ENCODE measurements at places on chromosomes 16 and 17.

DNA sequence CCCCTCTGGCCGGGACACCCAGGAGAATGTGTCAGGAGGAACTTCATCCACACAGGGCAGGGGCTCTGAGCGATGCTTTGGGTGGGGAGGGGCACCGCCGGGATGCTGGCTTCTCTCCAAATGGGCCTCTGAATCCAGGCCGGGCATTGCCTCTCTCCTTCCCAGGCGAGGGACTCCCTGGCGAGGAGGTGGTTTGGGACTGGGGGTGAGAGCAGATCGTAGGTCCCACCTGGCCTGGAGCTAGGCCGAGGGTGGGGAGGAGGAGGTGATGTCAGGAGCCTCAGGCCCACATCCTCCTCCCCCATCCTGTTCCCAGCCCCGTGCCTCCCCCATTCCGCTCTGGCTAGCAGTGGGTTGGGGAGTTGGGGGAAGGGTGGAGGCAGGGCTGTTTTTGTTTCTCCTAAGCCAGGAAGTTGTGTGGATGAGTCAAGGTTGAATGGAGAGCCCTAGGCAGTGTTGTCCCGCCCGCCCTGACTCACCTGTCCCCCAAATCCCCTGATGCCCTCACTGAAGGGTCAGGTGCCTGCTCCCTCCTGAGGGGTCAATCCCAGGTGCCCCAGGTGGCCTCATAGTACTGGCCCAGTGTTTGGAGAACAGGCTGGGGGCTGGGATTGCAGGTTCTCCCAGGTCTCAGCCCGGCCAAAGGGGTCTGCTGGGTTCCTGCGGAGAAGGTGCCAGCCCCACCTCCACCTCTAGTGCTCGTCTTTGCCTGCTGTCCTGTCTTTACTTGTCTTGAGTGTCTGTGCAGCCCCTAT lies 2.8 kb downstream of the GRB7 start:
- no peak overlapping the region for H3K27ac ChIP-seq
- no peaks in the 10 kb centered on the region for H3K4me1 ChIP-seq
- no peaks in the 10 kb centered on the region for H3K36me3 ChIP-seq
- no peak for DNase-seq
- no peaks in the 10 kb centered on the region for H3K27me3 ChIP-seq

DNA sequence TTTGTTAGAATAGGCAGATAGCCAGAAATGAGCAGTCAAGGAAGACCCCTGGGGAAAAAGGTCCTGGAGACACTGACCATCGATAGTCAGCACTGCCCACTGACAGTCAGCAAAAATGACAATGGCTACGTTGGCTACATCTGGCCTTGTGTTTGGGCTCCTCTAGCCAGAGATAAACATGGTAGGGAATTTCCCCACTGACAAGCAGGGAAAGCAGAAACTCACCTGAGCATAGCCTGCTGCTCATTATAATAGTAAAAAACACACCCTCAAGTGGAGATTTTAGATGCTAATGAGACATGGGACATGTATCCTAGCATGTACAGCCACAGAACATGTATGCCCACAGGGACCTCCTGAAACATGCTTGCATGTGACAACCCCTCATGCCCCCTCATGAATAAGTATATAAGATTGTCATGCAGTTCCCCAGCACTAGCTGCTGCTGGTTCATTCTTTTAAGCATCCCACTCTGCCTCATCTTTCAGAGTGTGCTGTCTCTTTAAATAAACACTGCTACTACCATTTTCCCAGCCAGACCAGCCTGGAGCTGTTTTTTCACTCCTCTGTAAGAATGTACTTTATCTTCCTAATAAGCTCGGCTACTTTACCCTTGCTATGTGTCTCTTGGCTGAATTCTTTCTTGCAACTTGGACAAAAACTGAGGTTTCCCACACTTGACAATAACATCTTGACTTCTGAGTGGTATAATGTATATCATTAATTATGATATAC lies 550.1 kb upstream of the CDH8 start:
- no peak for DNase-seq
- H3K4me3 ChIP-seq = no peak overlapping the region
- H3K27ac ChIP-seq = no peak overlapping the region
- H3K36me3 ChIP-seq = no peaks in the 10 kb centered on the region

DNA sequence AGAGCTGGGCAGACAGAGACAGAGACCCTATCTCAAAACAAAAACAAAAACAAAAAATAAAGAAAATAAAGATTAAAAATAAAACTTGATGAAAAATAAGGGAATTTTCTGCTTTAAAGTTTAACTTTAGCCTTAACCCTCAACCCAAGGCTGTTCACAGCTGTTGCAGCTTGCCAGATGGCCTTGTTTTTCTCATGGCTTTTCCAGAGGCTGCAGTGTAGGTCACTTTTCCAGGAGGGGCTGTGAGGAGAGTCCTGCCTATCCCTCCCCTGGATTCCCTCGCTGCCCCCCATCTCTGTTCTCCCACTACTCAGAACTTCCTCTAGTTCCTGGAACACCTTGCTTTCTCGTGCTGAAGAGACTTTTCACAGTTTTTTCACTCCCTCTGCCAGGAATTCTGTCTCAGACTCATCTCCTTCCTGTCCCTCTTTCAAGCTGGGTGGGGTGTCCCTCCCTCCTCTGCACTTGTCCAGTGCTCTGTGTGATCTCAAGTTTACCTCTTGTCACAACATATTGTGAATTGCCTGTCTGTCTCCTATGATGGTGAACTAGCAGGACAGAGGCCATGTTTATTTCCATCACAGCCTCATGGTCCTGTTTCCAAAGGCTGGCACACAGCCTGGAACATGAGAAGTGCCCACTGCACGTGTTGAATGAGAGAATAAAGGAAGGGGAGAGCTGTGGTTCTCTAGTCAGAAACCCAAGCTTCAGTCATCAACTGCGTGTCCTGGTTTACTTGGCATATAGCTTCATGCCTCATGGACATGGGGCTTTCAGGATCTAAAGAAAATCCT lies 69.9 kb upstream of the MSI2 start:
- no peak overlapping the region for H3K27ac ChIP-seq
- DNase-seq = no peak
- no peak overlapping the region for H3K4me3 ChIP-seq

GRCh38 chr16:11046382-11046931 lies 102.1 kb downstream of the CLEC16A start:
- H3K4me3 ChIP-seq = no peak overlapping the region
- no peaks in the 10 kb centered on the region for H3K27me3 ChIP-seq
- peaks cover 28% of the 10 kb centered on the region for H3K36me3 ChIP-seq
- H3K27ac ChIP-seq = no peak overlapping the region

- H3K36me3 ChIP-seq = no peaks in the 10 kb centered on the region
- no peak overlapping the region for H3K4me3 ChIP-seq
- H3K27ac ChIP-seq = no peak overlapping the region
- no peaks in the 10 kb centered on the region for H3K27me3 ChIP-seq
- H3K4me1 ChIP-seq = no peaks in the 10 kb centered on the region
- DNase-seq = no peak
Observed at GRCh38 chr17:47277921-47278320, 24.3 kb downstream of the ITGB3 start.

DNA sequence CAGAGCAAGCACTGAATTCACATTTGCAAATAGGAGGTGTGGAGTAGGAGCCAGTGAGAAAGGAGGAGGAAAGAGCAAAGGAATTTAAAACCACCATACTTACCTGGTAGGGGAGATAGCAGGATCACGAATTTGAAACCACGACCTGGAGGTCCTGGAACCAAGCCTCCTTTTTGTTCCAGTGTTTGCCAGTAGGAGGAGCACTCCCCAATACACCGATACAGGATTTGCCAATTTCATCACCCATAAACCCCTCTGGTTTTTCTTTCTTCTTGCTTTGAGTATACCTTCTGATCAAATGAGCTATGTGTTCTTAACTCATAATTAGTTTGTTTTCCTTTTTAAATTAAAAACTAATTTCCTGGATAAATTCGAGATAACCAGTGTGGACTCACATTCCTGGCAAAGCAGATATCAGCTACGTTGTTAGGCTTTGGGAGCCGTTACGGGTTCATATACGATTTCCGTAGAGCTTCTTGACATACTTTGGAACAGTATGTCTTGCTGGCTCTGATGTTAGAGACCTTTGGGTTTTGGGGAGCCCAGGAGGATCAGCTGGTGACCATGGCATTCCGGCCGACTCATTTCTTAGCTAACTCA lies 22.7 kb downstream of the BCO1 start:
- H3K4me1 ChIP-seq = no peaks in the 10 kb centered on the region
- H3K27ac ChIP-seq = no peak overlapping the region
- no peaks in the 10 kb centered on the region for H3K36me3 ChIP-seq
- peak; percentile 2 for DNase-seq

DNA sequence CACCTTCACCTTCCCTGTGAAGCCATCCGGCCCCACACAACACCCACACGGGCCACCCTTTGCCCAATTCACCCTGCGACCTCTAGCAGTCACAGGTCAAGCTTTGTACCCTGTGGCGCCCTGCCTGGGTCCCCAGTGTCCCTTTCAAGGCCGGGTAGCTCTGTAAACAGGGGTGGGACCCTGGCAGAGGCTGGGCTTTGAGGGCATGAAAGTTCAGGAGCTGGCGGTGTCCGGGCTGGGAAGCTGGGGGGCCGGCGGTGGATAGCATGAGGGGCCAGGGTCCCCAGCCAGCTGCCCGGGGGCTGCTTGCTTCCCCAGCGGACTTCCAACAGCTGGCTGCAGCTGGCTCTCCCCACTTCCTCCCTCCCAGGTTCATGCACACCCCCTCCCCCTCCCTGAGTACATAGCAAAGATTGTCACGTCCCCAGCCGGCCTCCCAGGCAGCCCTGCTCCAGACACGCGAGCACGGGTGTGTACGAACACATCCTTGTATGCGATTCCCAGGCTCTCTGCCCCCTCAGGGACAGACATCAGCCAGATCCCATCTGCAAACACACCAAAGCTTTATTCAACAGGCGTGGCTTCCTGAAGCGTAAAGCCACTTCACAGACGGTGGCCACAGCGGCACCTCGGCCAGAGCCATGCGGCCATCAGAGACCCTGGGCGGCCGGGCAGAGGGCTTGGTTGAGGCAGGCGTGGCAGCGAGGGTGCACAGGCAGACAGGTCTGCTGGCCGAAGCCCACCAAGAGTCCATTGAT lies 8.2 kb downstream of the NTHL1 start:
- H3K4me1 ChIP-seq = no peaks in the 10 kb centered on the region
- H3K27me3 ChIP-seq = no peaks in the 10 kb centered on the region
- no peak for DNase-seq

DNA sequence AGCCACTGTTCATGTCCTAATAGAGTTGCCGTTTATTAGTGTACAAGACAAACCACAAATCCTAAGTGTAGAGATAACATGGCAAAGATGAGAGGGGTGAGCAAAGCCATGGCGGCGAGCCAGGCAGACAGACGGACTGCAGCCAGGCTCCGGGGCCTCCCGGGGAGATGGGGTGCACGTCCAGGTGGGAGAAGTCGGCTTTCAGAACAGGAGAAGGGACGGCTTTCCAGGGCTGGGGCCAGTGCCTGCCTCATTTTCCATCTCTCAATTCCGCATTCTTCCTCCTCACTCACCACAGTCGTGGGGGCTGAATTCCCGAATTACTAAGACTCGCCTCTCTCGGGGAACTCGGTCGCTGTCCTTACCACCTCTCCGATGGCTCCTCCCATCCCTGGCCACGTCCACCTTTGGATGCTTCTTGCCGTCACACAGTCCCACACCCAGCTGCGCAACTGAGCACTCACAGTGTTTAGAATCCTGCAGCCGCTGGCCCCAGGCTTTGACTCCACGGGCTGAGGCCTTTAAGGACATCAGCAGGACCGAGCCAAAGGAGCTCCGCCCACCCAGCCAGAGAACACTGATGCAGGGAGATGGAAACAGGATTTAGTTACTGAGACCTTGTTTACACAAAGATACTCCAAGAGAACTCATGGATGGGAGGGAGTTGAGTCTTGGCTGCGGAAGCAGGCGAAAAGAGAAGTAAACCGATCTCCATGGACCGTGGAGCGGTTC lies 59.7 kb downstream of the RNF112 start:
- no peaks in the 10 kb centered on the region for H3K4me1 ChIP-seq
- no peak overlapping the region for H3K27ac ChIP-seq
- H3K27me3 ChIP-seq = no peaks in the 10 kb centered on the region

- H3K36me3 ChIP-seq = no peaks in the 10 kb centered on the region
- H3K27ac ChIP-seq = no peak overlapping the region
- no peak for DNase-seq
- no peaks in the 10 kb centered on the region for H3K27me3 ChIP-seq
- no peaks in the 10 kb centered on the region for H3K4me1 ChIP-seq
Observed at GRCh38 chr17:83024218-83024971, 55.0 kb upstream of the METRNL start.

DNA sequence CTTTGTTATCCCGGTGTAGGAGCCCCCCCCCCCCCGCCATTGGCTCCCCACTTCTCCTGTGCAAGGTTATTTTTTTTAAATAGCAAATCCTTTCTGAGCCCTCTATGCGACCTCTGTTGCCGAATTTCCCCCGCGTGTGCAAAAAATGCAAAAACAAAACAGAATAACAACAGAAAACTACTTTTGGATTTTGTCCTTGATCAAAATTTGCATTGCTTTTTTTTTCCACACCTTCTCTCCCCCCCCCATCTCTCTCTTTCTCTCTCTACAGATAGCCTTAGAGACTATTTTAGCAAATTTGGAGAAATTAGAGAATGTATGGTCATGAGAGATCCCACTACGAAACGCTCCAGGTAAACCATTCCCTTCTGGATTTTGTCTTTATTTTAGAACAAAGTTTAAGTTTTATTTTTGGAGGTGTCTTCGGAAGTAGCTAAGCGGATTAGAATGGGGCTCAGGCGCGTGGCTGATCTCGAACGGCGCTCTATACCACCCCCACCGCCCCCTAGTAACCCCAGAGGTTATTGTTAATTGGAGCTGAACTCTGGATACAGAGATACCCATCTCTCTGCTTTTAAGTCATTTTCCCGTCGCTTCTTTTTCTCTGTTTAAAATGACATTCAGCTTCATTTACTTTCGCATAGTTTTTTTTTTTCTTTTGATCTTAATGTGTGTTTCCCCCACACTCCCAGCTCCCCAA lies 1.0 kb downstream of the MSI2 start:
- peaks cover 35% of the 10 kb centered on the region for H3K4me1 ChIP-seq
- peak; percentile 52 for DNase-seq
- peaks cover 5% of the 10 kb centered on the region for H3K36me3 ChIP-seq
- no peaks in the 10 kb centered on the region for H3K27me3 ChIP-seq
- H3K4me3 ChIP-seq = peak overlapping the region; percentile 78

- no peak overlapping the region for H3K4me3 ChIP-seq
- H3K4me1 ChIP-seq = no peaks in the 10 kb centered on the region
- H3K27ac ChIP-seq = no peak overlapping the region
- no peak for DNase-seq
Observed at GRCh38 chr17:9009737-9010136, 11.6 kb upstream of the NTN1 start.

GRCh38 chr17:13353590-13353989 lies 248.1 kb downstream of the HS3ST3A1 start:
- H3K27ac ChIP-seq = no peak overlapping the region
- no peaks in the 10 kb centered on the region for H3K4me1 ChIP-seq
- H3K27me3 ChIP-seq = no peaks in the 10 kb centered on the region
- DNase-seq = no peak

DNA sequence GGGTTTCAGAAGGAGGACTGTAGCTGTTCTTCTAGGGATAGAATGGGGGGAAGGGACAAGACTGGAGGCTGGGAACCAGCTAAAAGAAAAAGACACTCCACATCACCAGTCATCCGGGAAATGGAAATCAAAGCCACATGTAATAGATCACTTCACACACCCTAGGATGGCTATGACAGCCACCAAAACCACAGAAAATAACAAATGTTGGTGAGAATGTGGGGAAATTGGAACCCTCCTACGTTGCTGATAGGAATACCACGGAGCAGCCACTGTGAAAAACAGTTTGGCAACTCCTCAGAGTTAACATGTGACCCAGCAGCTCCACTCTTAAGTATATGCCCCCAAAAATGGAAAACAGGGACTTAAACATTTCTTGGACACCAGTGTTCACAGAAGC lies 2.3 kb downstream of the TLE7 start:
- no peak overlapping the region for H3K4me3 ChIP-seq
- H3K27ac ChIP-seq = no peak overlapping the region
- no peaks in the 10 kb centered on the region for H3K27me3 ChIP-seq
